ENCODE measurements at places on chromosomes 11 and 22. TPM values are rescaled to one million over a fixed set of nuclear protein-coding genes. Genes with fewer than 3 reads are reported as not detected.

DNA sequence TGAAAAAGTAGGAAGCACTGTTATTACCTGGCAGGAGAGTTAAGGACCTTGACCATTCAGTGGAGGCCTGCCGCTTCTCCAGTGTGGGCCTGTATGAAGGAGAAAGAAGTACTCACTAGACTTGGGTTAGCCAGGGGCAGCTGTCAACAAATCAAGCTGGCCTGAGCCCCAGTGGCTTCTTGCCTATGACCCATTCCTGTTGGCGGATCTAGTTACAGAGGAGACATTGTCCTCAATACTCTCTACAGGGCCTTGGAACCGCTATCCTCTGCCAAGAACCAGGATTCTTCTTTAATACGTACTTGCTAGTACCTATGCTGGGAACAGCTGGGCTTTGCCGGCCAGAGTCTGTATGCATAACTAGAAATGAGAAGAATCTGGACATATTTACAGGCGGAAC, 68.1 kb downstream of the ALX4 start:
- peak; percentile 80 for DNase-seq

DNA sequence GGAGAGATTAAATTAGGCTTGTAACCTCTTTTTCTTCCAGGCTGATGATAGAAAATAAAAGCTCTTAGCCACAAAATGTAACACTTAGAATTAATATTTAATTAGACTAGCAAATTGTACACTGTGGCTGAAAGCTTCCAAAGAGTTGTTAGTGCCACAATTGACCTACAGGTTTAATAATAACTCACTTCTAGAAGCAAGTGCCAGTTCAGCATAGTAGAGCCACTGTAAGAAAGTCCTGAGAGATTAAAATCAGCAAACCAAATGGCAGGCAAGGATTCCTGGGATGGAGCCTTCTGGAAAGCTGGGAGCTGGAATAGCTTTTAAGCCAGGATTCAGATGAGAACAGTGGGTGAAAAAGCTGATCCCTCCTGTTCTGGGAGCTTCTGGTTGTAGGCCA, 131.0 kb downstream of the ELP4 start:
- DNase-seq: no peak

DNA sequence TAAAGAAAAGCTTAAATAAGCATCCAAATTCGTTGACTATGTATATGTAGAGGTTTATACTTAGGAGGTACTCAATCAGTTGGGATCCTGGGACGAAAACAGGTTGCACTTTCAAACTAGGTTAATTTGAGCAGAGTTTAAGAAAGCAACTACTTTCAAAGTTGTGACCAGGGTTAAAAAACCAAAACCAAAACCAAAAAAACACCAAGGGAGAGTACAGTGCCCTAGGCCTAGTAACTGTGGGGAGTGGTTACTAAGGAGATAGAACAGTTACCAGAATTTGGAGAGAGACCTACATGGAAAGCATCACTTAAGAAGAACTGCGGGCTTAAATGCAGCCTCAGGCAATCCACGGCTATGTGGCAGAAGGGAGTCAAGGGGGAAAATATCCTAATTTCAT, 148.3 kb downstream of the JRKL start:
- no peak for DNase-seq

GRCh38 chr11:43558556-43559127, 121.9 kb upstream of the HSD17B12 start:
- DNase-seq: no peak

- DNase-seq: peak; percentile 90
These were observed 9.9 kb upstream of the CELSR1 start for GRCh38 chr22:46547179-46547882.

DNA sequence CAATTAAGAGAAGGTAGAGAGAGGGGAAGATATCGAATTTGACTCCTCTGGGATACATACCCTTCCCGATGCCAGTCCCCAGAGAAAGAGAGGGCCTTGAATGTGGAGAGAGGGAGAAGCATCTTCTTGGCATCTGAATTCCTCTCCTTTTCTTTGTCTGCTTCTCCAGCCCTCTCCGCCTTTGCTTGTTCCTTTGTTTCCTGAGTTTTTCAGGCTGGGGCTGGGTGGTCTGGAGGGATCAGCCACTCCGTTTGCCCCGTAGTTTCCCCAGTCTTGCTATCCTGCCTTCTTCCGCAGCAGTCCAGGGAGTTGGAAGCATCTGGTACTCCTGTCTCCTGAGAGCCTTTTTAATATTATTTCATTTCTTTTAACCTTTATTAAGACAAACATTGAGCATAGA, 107.1 kb upstream of the CADM1 start:
- no peak for DNase-seq

GRCh38 chr11:114892381-114893197, 214.3 kb downstream of the NXPE2 start:
- no peak for DNase-seq

Gene MIAT
- 0.70 TPM for total RNA-seq

Gene CTSW
- not detected for total RNA-seq

Gene WBP2NL
- not detected for total RNA-seq

Gene C1QTNF5
- total RNA-seq: 72.1 TPM

Gene MACROD1
- 469 TPM for total RNA-seq

Gene RTN4R
- 10.5 TPM for total RNA-seq

Gene ARHGAP8
- 1.9 TPM for total RNA-seq

Gene GAB4
- not detected for total RNA-seq

Gene TRPC6
- total RNA-seq: not detected

Gene OR51B4
- not detected for total RNA-seq

Gene AQP11
- total RNA-seq: 2.9 TPM

Gene TEAD1
- total RNA-seq: 136 TPM
